ENCODE measurements at places on chromosomes 1 and 21.
A peak's percentile ranks its signal among the peaks of the same experiment; 100 is the strongest.

GRCh38 chr1:176795929-176796328 is 333.0 kb downstream of the PAPPA2 start:
- no peak for DNase-seq

- no peak for DNase-seq
Measured at GRCh38 chr21:35984654-35985361, 75.5 kb downstream of the SETD4 start.

- peak; percentile 60 for DNase-seq
Measured at GRCh38 chr1:247118946-247119446, 14.8 kb upstream of the ZNF669 start.

DNA sequence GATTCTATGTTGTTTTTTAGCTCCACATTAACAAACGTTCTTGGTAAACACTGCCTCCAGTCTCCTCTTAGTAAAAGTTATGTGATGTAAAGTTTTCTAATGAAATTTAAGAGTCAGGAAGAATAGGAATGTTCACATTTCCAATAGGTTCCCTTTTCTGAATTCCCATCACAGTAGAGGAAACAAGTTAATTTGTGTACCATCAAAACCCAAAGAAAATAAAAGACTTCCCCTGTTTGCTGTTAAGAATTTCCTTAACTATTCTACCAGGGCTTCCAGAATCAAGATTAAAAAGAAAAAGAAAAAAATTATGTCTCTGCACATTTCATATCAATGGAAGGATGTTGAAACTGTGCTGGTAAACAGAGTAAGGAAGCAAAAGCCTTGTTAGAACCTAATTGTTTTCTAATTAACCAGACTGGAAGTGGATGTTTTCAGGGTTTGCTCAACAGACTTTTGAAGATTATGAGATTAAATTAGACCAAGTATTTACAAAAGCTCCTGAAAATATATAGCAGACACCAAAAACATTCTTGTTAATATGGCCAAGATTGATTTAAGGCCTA is 43.4 kb upstream of the PALMD start:
- no peak for DNase-seq

- DNase-seq: no peak
Measured at GRCh38 chr1:160987359-160988050, 32.9 kb upstream of the ITLN2 start.

DNA sequence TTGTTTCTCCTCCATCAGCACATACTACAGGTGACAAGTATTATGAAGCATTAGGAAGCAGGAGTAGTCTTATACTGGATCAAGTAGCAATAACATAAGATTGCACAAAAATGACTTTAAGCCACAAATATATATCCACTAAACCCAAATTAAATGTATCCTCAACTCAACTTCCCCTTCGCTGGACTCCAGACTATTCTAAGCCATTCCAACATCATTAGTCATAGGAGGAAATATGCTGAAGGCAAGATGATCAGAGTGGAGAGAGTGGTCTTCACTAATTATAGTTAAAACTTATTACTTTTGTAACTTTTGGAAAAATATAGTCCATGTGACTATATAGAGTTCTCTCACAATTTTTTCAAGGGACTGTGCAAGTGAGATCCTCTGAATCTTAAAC is 390.7 kb upstream of the ZP4 start:
- DNase-seq: no peak

DNA sequence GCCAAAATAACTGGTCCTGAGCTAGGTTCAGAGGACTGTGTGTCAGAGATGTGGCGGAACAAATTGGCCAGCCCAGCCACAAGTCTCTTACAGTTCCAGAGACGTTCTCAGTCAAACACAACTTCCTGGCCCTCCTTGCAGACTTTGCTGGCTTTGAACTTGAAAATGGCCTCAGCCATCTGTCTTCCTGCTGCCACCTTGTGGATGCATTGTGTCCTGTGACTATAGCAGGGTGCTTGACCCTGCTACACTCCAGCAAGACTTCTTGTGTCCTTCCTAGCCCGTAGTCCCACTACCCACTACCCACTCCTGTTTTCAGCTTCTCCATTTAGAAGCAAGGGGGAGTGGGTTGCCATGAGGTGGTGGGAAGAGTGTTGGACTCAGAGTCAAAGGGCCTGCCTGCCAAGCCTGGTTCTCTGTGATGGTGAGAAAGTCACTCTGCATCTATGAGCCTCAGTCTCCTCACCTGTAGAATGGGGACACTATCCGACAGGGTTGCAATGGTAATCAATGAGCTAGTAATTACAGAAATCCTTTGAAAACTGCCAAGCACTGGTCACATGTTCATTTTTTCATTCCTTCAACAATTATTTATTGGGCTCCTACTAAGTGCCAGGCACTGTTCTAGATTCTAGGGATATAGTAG is 109.9 kb downstream of the IGSF21 start:
- DNase-seq: peak; percentile 49

- DNase-seq: no peak
Measured at GRCh38 chr1:230142608-230143210, 75.7 kb downstream of the GALNT2 start.

- DNase-seq: no peak
Measured at GRCh38 chr1:222243902-222244301, 304.0 kb downstream of the HHIPL2 start.

GRCh38 chr1:213320191-213320870 is 269.3 kb downstream of the RPS6KC1 start:
- no peak for DNase-seq

GRCh38 chr1:5161372-5161771 is 507.0 kb downstream of the AJAP1 start:
- no peak for DNase-seq

DNA sequence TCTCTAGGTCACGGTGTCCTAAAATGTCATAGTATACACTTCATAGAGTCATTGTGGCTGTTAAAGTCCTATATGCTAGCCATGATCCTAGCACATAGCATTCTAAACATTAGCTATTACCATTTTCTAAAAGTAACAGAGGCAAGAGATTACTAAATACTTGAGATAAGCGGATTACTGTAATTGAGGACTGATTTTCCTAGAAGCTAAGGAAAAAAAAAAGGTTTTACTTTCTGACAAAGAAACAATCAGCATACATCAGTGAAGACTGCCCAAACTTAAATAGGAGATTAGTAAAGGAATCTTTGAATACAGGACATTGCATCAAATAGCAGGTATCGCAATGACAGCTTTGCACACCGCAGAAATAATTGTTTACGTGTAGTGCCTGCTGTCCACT is 91.3 kb upstream of the HNRNPU start:
- DNase-seq: peak; percentile 30

- DNase-seq: no peak
Measured at GRCh38 chr1:7420098-7420445, 351.0 kb upstream of the VAMP3 start.

GRCh38 chr1:186577216-186577615 is 103.0 kb downstream of the PTGS2 start:
- DNase-seq: no peak

DNA sequence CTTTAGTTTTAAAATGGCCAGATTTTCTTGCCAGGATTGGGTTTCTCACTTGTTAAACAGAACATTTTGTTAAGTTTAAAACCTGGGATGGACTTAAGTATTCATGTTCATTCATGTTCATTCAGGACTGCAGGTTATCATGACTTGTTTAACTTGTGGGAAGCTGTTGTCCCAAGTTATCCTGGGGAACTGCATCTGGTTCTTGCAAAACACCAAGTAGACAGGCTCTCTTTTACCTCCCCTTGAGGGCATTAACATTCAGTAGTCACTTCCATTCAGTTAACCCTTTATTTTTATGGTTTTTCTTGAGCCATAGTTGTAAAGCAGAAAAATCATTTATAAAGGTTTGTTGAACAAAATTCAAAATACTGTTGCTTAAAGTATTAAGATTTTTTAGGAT is 8.1 kb downstream of the SOD1 start:
- no peak for DNase-seq

DNA sequence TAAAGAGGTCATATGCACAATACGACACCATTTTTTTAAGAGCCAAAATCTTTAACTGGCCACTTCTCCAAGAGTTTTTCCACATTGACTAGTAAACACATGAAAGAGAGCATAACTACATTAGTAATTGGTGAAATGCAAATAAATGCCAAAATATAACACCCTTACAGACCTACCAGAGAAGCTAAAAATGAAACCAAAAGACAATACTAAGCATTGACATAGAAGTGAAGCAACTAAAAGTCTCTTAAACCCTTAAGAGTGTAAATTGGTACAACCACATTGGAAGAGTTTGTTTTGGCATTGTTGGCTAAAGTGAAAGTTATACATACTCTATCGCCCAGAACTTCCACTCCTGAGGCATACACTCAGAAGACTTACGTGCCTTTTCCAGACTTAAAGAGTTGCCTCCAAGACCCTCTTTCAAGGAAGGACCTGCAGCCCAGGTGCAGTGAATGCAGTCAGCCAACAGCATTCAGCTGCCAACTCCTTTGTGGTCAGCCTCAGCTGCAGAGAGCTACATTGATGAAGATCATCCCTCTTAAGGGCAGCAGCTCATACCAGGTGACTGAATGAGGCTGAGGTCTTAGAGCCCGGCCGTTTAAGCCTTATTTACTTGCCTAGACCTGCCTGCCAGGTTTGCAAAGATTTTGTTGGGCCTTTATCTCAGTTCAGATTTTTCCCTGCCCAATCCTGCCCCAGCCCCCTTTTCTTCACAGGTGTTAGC is 839.1 kb upstream of the ADGRL2 start:
- DNase-seq: no peak

DNA sequence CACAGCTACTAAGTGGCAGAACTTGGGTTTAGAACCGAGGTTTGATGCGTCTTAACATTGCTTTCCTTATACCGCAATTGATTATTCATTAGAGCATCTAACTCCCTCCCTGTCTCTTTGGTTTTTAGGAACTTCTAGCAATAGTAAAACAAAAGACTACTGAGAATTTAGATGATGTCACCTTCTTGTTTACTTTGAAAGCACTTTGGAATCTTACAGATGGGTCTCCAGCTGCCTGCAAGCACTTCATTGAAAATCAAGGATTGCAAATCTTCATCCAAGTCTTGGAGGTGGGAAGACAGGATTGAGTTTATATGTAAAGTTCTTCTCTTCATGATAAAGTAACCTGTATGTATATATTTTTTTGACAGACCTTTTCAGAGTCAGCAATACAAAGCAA is 35.0 kb downstream of the ZYG11A start:
- DNase-seq: no peak

DNA sequence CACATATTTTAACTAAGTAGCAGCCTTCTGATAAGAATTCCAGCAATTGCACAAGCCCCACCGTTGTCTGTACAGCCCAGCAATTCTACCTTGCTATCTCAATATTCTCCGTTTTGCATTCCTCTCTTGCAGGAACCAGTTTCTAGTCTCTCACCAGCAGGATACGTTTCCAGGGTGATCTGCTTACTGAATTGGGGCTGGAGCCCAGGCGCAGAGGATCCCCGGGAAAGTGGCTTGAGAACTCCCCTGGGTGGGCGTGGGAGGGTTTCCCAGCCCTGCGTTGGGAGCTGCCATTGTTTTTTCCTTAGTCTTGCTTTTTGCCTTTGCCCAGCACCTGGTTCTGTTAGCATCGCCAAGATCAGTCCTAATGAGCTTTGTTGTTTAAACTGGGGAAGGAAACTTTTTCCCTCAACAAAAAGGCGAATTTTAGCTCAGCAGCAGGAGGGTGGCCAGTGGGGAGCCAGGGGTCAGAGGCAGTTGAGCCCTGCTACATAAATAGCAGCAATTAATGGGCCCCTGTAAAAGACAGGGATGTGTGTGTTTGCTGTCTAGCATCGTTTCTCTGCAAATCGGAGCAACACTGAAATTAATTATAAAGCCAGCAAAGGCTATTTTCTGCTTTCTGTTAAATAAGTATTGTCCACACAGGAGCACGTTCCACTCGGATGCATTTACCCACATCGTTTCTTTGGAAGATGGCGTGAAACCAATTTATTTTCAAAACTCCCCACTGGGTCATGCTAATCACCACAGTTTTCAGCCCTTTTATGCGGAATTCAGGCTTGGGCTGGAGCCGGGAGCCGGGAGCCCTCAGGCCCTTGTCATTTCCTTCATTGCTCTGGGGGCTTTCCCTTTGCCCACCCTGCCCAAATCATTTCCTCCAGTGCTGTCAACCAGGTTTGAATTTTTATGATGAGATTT is 36.6 kb downstream of the HUNK start:
- no peak for DNase-seq

DNA sequence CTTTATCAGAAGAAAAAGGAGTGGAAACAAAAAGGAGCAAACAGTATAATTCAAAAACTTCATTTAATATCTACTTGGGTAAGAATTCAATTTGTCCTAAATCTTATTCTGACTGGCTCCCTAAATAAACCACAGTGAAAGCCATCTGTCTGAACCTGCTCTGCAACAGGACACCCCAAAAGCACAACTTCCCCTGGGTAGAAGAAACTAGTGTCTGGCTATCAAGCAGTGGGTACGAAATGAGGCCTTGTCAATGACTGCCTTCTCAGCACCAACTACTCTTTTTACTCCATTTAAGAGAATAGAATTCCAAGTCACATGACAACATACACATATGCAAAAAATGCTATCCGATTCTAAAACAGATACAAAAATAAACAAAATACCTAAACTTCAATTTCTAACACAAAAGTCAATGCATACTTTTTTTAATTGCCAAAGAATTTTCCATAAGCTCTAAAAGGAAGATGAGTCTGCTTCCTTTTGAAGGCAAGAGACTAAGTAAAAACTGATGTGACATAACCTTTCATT is 206.8 kb downstream of the SLC45A1 start:
- DNase-seq: no peak

GRCh38 chr1:190608282-190608681 is 130.6 kb upstream of the BRINP3 start:
- DNase-seq: no peak

DNA sequence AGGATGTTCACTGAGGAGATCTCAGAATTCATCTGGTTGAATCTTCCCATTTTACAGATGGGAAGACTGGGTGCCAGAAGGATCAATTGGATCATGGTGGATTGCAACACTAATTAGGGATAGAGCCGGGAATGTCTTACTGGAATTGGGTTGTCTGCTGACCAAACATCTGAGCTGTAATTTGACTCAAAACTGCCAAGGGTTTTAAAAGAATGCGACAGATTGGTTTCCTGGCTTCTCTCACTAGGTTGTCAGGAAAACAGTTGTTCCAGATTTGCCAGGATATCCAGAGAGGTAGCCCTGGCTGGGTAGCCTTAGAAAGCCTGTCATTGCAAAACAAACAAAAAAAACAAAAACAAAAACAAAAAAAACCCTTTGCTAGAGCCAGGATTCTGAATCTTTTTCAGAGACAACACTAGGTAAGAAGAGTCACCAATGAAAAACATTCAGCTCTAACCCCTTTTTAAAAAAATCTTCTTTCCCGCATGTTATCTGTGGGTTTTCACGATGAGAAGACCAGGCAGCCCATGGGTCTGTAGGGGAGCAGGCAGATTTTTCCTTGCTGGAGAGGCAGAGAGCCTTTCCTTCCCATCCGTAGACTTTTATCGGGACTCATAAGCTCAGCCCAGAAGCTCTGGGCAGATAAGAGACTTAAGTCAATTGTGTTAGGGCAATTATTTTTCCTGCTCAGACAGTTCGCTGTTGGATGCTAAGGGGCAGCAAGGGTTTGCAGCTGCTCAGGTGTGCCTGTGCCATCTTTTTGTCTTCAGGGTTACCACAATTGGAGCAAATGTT is 418.9 kb downstream of the PRDM2 start:
- no peak for DNase-seq

- DNase-seq: no peak
Measured at GRCh38 chr1:113146242-113147072, 73.5 kb downstream of the LRIG2 start.

GRCh38 chr1:220759147-220759546 is 11.0 kb downstream of the MTARC2 start:
- DNase-seq: no peak

Measured in A673 (cell line).